ENCODE measurements at places on chromosomes 13 and 19.

GRCh38 chr13:60411983-60412382 is 15.0 kb downstream of the TDRD3 start:
- no peak for DNase-seq

DNA sequence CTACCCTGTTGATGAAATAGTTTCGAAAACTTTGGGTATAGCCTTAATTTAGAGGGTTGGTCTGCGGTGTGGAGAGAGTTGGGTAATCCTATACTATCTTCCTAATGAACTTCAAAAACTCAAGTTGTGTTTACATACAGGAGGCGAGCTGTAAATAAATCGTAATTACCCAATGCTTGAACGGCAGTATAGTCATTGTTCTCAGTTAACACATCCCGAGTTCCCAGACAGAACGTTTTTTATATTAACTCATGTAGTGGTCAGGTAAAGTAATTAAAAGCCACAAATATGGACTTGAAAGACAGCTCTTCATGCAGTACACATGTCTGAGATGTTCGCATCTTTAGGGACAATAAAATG is 1.5 kb downstream of the PDS5B start:
- no peak for DNase-seq

- DNase-seq: no peak
Measured at GRCh38 chr13:95185851-95186250, 115.4 kb downstream of the ABCC4 start.

DNA sequence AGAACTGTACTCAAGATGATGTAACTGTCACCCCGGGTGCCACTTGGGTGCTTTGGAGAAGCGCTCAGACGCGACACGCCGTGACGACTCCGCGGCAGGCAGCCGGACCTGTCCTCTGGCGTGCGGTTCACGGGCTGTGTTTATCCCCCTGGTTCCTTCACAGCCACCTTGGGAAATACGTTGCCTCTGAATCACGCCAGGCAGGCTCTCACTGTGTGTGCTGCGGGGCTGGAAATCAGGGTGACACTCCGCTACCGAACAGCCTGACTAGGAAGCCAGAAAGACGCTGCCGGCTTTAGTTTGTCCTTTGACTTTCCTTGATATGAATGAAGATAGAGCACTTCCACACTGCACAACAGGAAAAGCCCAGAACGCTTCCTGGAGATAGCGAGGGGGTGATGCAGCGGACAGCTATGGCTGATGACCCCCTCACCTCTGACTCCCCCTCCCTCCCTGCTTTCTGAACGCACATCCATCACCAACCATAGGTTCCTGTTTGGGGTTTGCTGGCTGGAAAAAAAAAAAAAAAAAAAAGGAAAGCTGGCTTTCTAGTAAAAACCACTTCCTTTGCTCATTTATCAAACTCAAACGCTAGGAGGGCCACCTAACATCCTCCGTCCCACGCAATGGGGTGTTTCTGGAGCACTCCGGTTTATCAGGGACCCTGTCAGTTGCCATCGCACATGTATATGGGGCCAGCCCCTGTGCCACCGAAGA is 3.7 kb upstream of the GP6 start:
- no peak for DNase-seq

GRCh38 chr19:27881213-27881612 is 1331.7 kb downstream of the UQCRFS1 start:
- DNase-seq: no peak

DNA sequence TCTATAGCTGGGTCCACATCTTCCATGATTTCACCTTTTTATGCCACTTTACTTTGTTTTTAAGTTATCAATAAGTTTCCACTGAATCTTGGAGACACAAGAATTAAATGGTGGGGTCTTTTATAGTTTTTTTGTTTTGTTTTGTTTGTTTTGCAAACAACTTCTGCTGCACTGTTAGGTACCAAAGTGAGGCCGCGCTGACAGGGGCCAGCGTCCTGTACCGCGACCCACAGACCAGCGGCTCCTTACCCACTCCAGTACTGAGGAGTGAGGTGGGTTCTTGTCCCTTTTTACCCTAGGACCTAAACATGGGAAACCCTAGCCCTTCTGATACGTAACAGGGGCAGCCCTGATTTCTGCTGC is 75.8 kb upstream of the MCF2L start:
- DNase-seq: no peak

GRCh38 chr13:64510747-64511146 is 2719.4 kb downstream of the PCDH9 start:
- DNase-seq: no peak

DNA sequence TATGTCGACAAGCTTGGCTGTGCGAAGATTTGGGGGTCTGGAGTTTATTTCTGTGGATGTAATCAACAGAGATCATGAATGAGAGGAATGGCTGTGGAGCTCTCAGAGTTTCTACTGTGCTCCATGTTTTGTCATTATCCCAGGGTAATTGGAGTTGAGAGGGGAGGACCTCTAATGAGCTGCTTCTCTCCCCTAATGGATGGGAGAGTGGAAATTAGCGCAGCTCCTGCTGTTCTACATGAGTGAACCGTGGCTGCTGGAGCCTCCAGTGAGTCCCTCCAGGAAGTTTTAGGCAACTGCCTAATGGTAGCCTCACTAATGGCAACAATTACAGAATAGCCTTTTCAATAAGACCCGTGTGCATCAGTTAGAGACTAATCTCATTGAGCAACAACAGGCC is 31.3 kb upstream of the FGF9 start:
- DNase-seq: no peak

DNA sequence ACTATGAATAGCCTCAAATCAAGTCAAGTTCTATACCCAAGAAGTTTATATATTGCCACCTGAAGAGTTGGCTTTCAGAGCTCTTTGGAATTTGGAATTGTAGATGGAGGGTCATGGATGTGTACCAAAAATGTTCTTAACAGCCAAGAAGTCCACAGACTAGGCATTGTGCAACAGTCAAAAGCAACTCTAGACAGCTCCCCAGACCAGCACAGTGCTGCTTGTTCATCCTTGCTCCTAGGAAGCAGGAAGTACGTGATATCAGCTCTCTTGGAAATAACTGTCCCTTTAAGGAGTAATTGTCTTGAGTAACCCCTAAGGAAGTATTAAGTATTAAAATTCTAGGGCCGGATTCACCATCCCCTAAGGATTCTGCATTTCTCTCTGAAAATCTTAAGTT is 30.7 kb upstream of the IL17D start:
- DNase-seq: no peak

DNA sequence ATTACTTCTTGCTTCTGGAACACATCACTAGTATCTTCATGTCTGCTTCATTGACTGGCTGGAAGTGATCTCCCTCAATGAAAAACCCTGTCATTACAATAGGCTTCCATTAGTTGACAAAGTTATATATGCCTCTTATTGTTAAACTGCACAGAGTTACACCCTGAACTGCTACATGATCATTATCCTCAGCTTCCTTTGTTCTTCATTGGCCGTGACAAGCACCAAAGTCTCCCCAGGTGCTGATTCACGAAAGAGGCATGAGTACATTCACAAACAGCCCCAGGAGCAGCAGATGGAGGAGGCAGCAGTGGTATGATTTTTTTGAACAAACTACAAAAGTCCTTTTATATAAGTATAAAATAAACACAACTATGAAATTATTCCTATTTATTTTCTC is 51.4 kb downstream of the VWA8 start:
- DNase-seq: no peak

- DNase-seq: no peak
Measured at GRCh38 chr13:106499896-106500295, 35.6 kb downstream of the EFNB2 start.

- DNase-seq: peak; percentile 7
Measured at GRCh38 chr19:49862391-49863253, 4.8 kb downstream of the PNKP start.

DNA sequence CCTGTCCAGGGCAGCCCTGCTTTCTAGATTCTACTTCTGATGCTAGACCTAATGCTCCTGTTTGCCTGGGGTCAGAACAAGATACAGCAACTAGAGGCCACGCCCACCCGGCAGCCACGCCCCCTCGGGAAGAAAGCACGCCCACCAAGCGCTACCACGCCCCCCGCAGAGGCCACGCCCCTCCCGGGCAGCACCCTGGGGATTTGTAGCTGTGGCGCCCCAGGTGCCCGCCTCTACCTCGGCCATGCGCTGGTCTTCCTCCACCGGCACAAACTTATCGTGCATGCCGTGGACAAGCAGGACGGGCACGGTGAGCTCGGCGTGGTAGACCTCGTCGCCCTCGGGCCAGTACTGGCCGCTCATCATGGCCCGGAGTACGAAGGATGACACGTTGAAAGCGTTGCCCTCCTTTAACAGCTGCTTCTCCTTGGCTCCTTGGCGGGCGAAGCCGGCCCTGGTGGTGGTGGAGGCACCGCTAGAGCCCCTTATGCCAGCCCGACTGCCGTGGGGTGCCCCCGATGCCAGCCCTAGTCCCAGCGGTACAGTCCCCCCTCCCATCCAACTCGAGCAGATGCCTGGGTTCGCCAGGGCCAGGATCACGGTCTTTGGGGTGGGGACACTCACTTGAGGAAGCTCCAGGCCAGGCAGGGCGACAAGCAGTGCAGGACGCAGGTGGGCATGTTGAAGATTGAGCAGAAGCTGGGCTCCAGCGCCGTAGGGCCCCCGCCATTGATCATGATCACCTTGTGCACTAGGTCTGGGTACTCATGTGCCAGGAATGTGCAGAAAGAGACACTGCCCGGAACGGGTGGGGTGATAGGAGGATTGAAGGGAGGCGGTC is 9.0 kb downstream of the ABHD8 start:
- DNase-seq: no peak

- DNase-seq: no peak
Measured at GRCh38 chr19:1407528-1408299, at the start of gene DAZAP1. Gene DAZAP1 (plus strand): TSS chr19:1407586. CDS start chr19:1407774, 188 bp downstream.

GRCh38 chr13:26370553-26370952 is 116.6 kb downstream of the CDK8 start:
- no peak for DNase-seq

- DNase-seq: no peak
Measured at GRCh38 chr13:46307554-46307953, 79.5 kb downstream of the RUBCNL start.

- DNase-seq: no peak
Measured at GRCh38 chr19:47096721-47097120, 16.9 kb downstream of the ZC3H4 start.

DNA sequence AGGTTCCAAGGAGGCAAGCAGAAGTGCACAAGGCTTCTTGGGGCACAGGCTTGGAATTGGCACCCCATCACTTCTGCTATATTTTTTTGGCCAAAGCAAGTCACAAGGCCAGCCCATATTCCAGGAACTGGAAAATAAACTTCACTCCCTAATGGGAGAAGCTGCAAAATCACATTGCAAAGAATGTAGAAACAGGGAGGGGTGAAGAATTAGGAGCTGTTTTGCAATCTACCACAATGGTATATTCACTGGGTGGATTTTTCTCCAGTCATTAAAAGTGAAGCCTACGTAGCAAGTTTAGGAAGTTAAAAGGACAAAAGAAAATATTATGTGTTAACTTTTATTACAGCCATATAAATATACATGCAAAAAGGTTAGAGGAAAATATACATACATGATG is 464.8 kb downstream of the COG6 start:
- no peak for DNase-seq

- DNase-seq: no peak
Measured at GRCh38 chr13:54445453-54445852, 1416.8 kb downstream of the OLFM4 start.

- DNase-seq: no peak
Measured at GRCh38 chr13:66462187-66462586, 767.9 kb downstream of the PCDH9 start.

- peak; percentile 69 for DNase-seq
Measured at GRCh38 chr13:42258747-42259146, 13.2 kb upstream of the AKAP11 start.

- DNase-seq: no peak
Measured at GRCh38 chr13:45879666-45880065, 28.1 kb upstream of the SIAH3 start.

DNA sequence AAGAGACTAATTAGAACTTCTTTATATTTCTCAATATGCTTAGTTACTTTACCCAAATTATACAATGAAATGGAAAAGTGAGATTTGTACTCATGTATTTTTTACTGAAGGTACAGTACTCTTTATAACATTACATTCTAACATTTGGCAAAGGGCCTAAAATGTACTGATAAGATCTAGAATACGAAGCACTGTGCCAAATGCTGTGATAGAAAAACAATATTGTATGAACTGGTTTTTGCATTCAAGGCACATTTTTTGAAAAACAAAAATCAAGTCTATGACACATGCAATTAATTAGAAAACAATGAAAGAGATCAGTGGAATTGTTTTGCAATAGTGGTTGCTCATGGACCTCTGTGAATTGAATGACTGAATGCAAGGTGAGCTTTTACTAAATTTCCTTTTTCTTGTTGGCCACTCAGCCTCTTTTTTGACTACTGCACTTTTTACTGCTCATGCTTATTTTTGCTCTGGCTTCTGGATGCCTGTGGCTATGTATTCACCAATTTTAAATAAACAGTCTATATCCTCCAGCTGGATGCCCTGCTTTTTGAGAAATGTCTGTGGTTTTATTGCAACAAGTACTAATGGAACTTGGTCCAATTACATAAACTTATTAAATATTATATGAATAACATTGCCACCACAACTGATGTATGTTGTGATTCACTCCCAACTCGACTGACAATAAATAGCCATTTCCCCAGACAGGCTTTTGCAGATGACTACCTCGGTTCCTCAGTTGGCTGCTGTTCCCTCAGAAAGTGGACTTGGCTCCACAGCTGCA is 41.4 kb upstream of the OBI1 start:
- DNase-seq: no peak

GRCh38 chr13:97932036-97932435 is 21.4 kb upstream of the IPO5 start:
- DNase-seq: no peak

DNA sequence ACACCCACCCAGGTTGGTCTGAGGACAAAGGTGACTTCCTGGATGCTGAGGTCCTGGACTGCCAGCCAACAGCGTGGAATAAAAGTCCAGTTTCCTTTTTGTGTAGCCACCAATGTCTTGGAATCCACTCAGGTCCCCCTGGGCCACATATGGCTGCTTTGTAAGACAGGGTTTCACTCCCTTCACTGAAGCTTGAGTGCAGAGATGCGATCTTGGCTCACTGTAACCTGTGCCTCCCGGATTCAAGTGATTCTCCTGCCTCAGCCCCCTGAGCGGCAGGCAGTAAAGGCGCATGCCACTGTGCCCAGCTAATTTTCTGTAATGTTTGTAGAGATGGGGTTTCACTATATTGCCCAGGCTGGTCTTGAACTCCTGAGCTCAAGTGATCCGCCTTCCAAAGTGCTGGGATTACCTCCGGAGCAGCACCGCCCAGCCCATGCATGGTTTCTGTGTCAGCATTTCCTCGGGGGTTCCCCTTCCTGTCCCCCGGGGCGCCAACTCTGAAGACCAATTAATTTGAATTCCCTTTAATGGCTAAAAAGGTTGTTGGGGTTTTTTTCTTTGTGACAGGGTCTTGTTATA is 17.5 kb downstream of the KANK2 start:
- DNase-seq: no peak
